ENCODE measurements at places on chromosomes 16 and 17. TPM values are rescaled to one million over a fixed set of nuclear protein-coding genes. Genes with fewer than 3 reads are reported as not detected.

- H3K36me3 ChIP-seq, result no peaks in the 10 kb centered on the region
- H3K27me3 ChIP-seq, result peaks cover 8% of the 10 kb centered on the region
- H3K27ac ChIP-seq, result no peak overlapping the region
- no peak for DNase-seq
These were observed 324.8 kb downstream of the PMP22 start for GRCh38 chr17:14940108-14940937.

- DNase-seq, result no peak
- H3K27me3 ChIP-seq, result peaks cover 1% of the 10 kb centered on the region
- H3K27ac ChIP-seq, result no peak overlapping the region
- H3K4me1 ChIP-seq, result no peaks in the 10 kb centered on the region
- no peaks in the 10 kb centered on the region for H3K36me3 ChIP-seq
- no peak overlapping the region for H3K4me3 ChIP-seq
These were observed 9.9 kb downstream of the COL1A1 start for GRCh38 chr17:50191359-50192143.

DNA sequence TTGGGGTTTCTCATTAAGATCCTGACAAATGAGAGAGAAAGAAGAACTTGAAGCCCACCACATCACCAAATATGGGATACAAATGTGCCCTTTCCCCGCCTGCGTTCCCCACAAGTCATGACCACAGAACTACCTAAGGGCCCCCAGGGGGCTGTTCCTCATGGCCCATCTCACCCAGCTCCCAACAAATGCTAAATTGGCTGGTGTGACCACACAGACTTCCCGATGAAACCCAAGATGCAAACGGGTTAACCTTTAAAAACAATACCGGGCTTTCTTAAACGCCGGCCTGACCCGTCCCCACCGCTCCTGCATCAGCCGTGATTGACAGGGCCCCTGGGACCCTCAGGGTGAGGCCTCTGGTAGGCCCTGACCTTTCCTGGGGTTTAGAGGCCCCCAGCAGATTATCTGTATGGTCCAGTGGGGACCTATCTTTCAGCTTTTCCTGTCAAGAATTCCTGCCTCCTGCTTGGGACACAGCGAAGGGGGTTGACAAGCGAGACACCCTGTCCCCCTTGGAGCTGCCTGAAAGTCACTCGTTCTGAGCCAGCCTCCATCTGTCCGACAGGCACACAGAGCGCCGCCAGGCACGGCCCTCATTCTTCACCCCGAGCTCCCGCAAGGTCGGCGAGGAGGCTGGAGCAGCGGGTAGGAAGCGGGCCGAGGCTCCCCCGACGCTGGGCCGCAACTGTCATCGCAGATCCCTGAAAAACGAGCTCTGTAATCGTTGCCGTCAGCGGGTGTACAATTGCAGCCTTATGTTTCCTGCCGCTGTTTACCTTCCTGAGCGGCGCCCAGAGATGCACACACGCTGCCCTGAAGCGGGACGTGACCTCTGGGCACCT lies 300.1 kb downstream of the FOXL1 start:
- H3K27ac ChIP-seq, result no peak overlapping the region
- H3K36me3 ChIP-seq, result no peaks in the 10 kb centered on the region
- DNase-seq, result no peak
- peaks cover 29% of the 10 kb centered on the region for H3K27me3 ChIP-seq

DNA sequence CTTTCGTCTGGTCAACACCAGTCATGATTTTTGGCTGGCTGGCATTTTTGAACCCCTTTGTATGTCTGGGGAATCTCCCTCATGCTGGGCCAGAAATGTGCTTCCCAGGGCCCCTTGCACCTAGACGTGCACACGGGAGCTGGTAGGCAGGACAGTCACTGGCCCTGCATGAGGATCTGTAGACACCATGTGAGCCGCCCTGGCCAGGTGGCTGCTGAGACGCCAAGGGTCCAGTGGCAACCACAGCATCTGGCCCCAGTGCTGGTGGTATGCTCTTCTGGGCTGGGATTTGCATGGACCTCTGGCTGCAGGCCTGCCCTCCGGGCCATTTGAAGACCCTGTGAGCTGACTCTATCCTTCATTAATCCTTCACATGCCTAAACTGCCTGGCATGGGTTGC lies 67.5 kb downstream of the NT5M start:
- H3K4me3 ChIP-seq, result no peak overlapping the region
- DNase-seq, result no peak
- no peak overlapping the region for H3K27ac ChIP-seq

GRCh38 chr16:80440667-80441066 lies 100.1 kb upstream of the DYNLRB2 start:
- no peaks in the 10 kb centered on the region for H3K27me3 ChIP-seq
- DNase-seq, result no peak
- no peak overlapping the region for H3K4me3 ChIP-seq
- H3K4me1 ChIP-seq, result no peaks in the 10 kb centered on the region
- H3K27ac ChIP-seq, result no peak overlapping the region
- no peaks in the 10 kb centered on the region for H3K36me3 ChIP-seq

- H3K27me3 ChIP-seq, result peaks cover 3% of the 10 kb centered on the region
- no peak for DNase-seq
- no peaks in the 10 kb centered on the region for H3K36me3 ChIP-seq
- H3K4me1 ChIP-seq, result no peaks in the 10 kb centered on the region
These were observed 8.5 kb downstream of the KRT37 start for GRCh38 chr17:41415833-41416335.

- peaks cover 6% of the 10 kb centered on the region for H3K4me1 ChIP-seq
- H3K36me3 ChIP-seq, result peaks cover 3% of the 10 kb centered on the region
- no peak overlapping the region for H3K4me3 ChIP-seq
- DNase-seq, result no peak
These were observed 146.7 kb downstream of the RAB11FIP4 start for GRCh38 chr17:31538080-31538762.

DNA sequence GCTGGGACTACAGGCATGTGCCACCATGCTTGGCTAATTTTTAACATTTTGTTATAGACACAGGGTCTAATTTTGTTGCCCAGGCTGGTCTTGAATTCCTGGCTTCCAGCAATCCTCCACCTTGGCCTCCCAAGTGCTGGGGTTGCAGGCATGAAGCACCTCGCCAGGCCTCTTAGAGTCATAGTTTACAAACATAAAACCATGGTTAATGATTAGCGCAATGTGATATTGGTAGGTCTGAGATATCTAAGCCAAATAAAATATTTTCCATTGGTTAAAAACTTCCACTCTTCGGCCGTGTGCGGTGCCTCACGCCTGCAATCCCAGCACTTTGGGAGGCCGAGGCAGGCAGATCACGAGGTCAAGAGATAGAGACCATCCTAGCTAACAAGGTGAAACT lies 16.6 kb downstream of the TXNDC11 start:
- peaks cover 25% of the 10 kb centered on the region for H3K36me3 ChIP-seq
- no peak overlapping the region for H3K4me3 ChIP-seq
- peaks cover 15% of the 10 kb centered on the region for H3K4me1 ChIP-seq

Gene MEOX1
- 5.2 TPM for total RNA-seq

Gene MYL11
- not detected for total RNA-seq

Gene SLC16A13
- total RNA-seq, result 16.0 TPM

Gene CHST4
- total RNA-seq, result not detected

Gene MMD
- 44.8 TPM for total RNA-seq

Gene TBC1D26
- total RNA-seq, result 0.31 TPM

Gene GCGR
- not detected for total RNA-seq

Data from activated naive CD8-positive, alpha-beta T cell treated with anti-CD3 and anti-CD28 coated beads, Interleukin-2, amount 10 ng/mL, durations not matched to agents 7 days and 5 days (primary cell).